Myometrial cell (primary cell): ENCODE measurements at places on chromosomes 7 and 10. TPM values are rescaled to one million over a fixed set of nuclear protein-coding genes. Genes with fewer than 3 reads are reported as not detected.

The LAMB4 gene
- under 0.01 TPM in 2 replicates for total RNA-seq

The NPVF gene
- total RNA-seq = not detected in 2 replicates

The ZNF853 gene
- total RNA-seq = under 0.01 and 0.58 TPM in 2 replicates

The STMP1 gene
- total RNA-seq = 18.3 and 23.4 TPM in 2 replicates

The MEOX2 gene
- not detected in 2 replicates for total RNA-seq

The PON3 gene
- total RNA-seq = not detected in 2 replicates

The RHEB gene
- 77.8 and 107 TPM in 2 replicates for total RNA-seq

The CYP2C19 gene
- total RNA-seq = not detected in 2 replicates

The AKR1C4 gene
- not detected in 2 replicates for total RNA-seq
